ENCODE measurements at places on chromosomes 16 and 17.
A peak's percentile ranks its signal among the peaks of the same experiment; 100 is the strongest.

- DNase-seq, result no peak
Measured at GRCh38 chr16:57478396-57479204, 7.7 kb downstream of the DOK4 start.

DNA sequence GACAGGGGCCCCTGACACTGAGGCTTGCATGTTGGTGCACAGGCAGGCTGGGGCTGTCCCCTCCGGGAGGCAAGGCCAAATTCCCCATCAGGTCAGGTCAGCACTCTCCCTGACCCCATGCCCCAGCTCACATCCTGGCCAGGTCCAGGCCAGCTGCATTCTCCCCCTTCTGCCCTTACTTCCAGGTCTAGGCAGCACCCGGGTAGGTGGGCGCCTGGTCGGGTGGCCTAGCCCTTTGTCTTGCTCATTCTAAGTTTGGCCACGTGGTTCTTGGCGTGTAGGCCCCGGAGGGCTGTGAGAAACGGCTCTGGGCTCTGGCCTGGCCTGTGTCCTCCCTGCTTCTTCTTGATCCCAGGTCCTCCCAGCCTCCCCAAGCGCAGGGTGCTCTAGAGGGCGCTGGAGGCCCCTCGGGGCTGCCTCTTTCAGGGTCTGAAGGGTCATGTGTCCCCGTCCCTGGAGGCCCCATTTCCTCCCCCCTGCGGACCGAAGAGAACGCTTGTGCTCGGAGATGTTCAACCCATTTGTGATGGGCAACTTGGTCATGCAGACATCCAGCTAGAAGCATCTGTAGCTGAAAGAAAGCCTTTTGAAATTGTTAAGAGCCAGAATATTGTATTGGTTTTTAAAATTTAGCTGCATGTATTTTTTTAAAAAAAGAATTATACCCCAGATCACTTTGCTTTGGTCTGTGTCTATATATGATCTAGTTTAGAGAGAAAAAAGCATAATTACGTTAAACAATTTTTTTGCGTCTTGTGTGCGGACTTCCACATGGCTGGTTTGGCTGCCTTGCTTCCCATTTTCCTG lies 6.7 kb downstream of the BAHCC1 start:
- DNase-seq, result no peak

GRCh38 chr17:48311324-48311723 lies 118.7 kb downstream of the SKAP1 start:
- no peak for DNase-seq

DNA sequence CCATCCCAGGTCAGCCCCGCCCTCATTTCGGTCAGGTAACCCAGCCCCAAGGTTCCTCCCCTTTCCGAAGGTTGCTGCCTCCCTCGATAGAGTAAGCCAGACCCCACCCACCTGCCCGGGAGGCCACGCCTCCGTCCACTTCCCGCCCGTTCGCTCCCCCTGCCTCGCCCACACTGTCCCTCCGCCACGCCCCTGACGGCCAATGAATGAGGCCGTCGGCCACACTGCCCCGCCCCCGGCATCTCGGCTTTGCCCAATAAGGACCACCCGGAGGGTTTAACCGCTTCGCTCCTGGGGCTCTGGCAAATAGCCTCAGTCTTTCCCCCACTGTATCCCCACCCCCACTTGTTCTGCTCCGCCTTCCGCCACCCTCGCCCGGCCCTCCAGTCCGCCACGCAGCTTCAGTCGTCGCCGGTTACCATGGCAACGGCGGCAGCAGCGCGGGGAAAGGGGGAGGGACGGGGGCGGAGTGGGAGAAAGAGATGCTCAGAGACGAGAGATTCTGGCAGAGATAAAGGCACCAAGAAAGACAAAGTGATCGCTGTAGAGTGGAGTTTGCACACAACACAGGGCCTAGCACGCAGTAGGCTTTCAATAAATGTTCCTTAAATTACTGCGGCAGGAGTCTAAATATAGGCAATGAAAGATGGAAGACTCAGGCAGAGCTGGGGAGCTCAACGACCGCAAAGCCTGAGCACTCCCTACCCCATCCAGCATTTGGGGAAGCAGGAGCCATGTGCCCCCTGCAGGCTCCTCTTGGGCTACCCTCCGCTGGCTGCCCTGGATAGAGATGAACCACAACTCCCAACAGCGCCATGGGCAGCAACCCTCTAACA lies 5.1 kb downstream of the DLG4 start:
- peak; percentile 95 for DNase-seq

DNA sequence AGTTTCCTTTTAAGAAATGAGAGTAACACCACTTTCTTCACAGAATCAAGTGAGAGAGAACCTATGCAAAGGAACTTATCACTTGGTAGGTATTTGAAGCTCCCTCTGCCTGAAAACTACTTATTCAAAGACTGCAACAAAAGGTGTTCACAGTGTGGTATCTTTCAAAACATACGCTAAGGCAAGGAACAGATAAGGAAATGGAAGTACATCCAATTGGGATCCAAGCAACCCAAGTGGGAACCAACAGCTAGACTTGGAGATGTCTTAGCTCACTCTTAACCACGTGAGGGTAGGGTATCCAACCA lies 431 bp upstream of the PPM1E start:
- DNase-seq, result no peak

GRCh38 chr16:63856537-63856936 lies 1265.3 kb downstream of the CDH11 start:
- DNase-seq, result no peak

GRCh38 chr16:24980077-24980793 lies 34.9 kb downstream of the ARHGAP17 start:
- DNase-seq, result no peak

GRCh38 chr17:72594248-72594647 lies 473.4 kb downstream of the SOX9 start:
- DNase-seq, result no peak

- peak; percentile 19 for DNase-seq
Measured at GRCh38 chr16:62363501-62363900, 327.3 kb upstream of the CDH8 start.

DNA sequence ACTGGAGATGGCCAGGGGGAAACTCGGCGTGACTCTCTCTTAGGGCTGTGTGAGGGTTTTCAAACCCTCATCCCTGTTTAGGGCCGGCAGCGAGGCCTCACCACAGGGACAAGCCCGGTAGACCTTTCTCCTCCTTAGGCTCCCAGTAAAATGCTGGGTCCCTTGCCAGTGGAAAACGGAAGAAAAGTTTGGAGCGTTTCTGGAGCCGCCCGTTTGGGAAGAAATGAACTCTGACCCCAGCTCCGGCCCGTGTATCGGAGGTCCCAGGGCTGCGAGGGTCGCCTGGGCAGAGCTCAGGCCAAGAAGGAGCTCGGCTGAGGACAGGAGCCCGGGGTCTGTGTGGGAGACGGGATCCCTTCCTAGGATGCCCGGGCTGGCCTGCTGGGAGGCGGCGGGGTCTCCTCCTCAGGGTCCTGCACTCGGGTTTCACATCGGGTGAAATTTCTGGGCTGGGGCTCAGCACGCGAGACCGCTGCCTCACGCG lies 23.2 kb downstream of the ZNF213 start:
- DNase-seq, result no peak

- no peak for DNase-seq
Measured at GRCh38 chr17:2995886-2996809, 67.3 kb downstream of the OR1D5 start.

DNA sequence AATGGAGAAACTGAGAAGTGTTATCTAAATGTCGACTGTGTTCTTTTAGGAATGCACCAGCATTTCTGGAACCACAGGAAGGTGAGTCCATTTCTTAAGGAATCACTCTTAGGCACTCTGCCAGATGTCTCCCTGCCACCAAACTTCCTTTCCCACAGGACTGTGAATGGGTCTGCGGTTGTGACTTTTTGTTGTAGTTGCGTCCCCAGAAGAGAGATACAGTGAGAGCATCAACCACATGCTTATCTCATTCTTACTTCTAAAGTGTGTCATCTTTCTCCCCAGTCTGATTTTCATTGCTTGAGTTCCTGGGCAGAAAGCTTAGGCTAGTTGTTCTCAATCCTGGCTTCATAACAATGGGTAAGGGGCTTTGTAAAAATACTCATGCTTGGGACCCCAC lies 13.4 kb downstream of the ITPRIPL2 start:
- no peak for DNase-seq

GRCh38 chr16:87569601-87570571 lies 32.4 kb upstream of the JPH3 start:
- DNase-seq, result no peak

DNA sequence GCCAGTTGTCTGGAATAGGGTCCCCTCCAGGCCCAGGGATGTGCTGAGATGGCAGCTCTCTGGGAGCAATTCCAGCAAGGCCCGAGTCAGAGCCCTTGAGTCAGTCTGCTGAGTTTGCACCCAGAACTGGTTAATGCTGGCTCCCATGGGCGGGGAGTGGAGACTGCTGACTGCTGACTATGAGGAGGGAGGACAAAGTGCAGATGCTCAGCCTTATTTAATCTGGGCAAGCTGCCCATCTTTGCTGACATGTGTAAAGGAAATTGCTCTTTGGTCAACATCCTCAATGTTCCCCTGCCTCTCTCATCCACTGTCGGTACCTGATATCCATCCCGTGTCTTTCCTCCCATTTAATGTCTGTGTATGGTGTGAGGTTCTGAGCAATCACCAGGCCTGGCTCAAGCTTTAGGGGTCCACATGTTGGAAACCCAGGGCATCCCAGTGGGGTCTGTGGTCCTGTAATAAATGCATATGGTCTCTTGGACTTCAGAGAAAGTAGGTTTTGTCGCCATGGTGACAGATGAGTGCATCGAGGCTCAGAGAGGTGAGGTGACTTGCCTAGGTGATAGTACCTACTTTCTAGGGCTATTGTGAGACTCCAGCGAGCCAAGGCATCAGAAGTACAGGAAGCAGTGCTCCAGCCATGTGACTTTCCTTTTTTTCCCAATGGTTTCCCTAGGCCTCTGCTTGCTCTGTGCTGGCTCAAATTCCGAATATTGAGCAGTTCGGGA lies 20.0 kb upstream of the RNF135 start:
- no peak for DNase-seq

DNA sequence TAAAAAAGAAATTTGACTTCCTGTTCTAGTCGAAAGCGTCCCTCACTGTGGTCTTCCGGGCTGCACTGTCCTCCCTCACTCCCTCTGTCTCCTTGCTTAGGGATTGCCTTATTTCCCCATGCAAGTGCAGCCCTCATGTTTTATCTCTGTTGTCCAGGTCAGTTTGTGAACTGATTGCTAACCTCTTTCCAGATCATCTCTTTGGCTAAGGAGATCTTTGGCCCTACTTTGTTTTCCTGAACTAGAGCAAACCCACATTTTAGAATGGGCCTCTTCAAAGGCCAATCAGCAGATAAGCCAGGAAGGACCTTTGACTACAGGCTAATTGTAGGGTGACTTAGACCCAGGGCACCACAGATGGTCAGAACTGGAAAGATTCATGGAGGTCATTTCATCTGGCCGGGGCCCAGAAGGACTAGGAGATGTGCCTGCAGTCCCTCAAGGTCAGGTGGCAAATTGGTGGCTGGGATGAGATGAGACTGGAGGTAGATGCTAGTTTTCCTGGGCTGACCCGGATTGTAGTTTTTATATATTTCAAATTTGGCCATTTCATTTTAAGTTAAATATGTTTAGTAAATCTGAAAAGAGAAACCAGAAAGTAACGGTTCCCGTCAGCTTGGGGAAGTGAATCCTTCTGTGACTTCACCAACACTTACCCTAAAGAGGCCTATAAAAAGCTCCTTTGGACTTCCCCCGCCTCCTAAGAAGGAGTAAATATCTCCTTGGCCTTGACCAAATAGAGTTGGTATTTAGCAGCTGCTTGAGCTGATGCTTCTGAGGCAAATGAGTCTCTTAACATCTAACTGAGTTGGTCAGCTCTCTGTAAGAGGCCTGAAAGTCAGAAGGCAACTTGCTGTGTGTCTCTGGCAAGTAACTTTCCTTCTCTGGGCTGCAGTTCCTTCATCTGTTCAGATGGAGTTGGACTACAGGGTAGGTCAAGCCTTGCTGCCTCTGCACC lies 6.2 kb upstream of the SLC25A19 start:
- no peak for DNase-seq

GRCh38 chr17:57946798-57947358 lies 8.3 kb downstream of the CUEDC1 start:
- DNase-seq, result no peak

DNA sequence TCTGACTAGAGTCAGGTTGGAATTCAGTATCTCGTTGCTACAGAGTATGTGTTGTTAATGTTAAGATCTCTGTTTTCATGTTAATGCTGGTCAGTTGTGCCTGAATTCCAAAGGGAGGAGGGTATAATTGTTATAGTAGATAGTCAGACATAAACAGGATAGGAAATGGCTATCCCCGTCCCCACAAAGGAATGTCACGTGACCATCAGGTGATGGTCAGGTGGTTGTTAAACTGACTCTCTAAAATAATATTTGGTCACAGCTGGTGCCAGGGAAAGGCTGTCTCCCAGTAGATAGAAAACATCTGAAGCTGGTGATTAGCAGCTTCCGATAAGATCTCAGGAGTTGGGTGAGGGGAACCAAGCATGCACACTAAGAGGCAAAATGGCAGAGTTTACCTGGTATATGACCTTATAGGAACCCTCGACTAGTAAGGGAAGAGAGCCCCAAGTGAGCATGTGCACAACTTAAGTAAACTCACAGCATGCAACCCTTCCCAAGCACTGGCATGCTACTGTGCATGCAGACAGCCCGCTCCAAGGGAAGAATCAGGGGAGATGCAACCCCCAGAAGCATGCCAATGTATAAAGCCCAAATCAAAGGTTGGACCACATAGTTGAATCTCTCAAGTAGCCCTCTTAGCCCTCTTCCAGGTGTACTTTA lies 27.4 kb upstream of the SLC6A2 start:
- no peak for DNase-seq

DNA sequence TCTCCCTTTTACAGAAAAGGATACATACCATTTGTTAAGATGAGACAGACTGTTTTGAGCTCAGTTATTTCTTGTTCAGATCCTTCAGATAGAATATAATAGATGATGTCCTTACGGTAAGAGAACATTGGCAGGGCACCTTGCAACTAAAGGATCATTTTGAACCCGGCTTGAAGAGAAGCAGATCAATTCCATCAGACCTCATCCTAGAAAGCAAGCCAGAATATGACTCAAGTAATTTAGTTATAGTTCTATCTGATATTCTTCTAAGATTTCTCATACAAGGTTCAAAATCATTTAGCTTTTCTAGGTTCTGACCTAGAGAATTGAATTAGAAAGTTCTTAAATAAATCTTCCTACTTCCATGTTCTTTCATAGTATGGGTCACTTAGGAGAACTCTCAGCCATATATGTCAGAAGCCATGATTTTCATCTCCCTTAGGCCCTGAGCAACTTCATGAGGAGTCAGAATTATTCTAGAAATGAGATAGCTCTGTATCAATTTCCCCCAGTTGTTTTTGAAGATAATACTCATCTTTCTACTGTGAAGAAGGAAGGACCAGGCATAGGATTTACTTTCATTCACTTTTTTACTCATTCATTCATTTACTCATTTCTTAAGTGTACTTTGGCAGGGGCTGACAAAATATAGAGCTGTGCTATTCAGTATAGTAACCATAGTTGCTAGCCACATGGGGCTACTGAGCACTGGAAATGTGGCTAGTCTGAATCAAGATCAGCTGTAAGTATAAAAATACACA lies 2.5 kb upstream of the CMTM1 start:
- DNase-seq, result no peak

DNA sequence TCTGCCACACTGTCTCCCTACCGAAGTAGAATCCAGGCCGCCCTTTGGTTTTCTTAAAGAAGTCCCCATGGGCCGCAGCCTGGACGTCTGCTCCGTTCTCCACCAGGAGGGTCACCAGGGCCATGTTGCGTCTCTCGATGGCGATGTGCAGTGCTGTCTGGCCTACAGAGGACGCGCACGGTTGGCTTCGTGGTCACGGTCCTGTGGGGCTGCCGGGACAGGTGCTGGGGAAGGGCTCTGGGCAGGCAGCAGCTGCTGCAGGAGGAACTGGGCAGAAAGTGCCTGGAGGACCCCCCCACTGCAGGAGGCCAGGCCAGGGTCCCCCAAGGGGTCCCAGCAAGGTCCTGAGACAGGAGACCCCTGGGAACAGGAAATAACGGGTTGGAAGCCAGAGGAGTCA lies 19.0 kb downstream of the TRPV1 start:
- DNase-seq, result no peak

- DNase-seq, result no peak
Measured at GRCh38 chr17:38742411-38743308, 5.5 kb downstream of the PCGF2 start.
